ENCODE measurements at places on chromosomes 16 and 17.
A peak's percentile ranks its signal among the peaks of the same experiment; 100 is the strongest.

- no peak for DNase-seq
Measured at GRCh38 chr17:16005636-16006035, 6.0 kb downstream of the TTC19 start.

DNA sequence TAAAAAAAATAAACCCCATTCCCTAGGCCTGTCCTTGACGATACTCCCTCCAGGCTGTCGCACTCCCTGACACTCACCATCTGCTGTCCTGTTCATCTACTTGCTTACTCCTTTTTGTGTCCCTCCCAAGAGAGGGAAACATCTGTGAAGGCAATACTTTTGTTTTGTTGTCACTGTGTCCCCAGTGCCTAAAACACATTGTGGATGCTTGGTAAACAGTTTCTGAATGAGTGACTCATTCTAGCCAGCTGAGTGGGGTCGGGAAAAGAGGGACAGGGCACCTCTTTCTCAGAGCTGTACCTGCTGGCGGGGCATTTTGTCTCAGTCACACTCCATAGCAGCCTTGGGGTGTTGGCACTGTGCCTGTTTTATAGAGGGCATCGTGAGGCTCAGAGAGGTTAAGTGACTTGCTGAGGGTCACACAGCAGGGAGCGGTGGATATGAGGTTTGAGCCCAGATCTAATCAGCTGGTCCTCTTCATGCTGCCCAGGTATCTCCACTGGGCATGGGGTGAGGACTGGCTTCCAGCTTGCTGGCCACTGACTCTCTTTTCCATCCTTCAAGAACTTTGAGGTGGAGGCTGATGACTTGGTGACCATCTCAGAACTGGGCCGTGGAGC lies 15.6 kb downstream of the MAP2K3 start:
- DNase-seq: no peak

DNA sequence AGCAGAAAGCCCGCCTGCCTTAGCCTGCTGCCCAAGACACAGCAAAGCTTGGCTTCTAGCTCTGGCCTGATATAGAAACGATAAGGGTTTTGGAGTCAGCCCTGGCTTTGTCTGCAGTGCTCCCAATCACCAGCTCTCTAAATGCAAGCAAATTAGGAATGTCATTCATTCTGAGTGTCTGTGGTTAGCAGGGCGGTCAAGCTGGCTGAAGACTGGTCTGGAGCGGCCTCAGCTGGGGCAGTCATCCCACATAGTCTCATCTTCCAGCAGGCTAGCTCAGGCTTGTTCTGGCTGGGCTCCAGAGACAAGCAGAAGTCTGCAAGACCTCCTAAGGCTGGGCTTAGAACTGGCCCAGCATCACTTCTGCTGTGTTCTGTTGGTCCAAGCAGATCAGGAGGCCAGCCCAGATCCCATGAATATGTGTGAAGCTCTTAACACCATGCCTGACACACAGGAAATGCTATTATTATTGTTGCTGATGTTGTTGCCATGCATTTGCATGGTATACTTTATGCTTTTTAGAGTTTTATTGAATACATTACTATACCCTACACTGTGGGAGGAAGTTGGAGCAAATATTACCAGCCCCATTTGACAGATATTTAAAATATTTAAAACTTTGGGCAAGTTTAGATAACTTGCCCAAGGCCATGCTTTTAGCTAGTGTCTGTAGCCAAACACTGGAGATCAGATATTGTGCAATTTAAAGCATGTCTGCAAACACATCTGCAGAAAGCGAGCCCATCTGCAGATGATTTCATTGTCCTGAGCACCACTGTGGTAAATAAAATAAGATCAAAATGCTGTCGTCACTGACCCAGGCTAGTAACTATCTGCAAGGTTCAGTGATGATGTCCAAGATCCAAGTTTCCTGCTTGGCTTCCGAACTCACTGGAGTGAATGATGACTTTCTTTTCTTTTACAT lies 24.8 kb downstream of the TMC7 start:
- peak; percentile 41 for DNase-seq

DNA sequence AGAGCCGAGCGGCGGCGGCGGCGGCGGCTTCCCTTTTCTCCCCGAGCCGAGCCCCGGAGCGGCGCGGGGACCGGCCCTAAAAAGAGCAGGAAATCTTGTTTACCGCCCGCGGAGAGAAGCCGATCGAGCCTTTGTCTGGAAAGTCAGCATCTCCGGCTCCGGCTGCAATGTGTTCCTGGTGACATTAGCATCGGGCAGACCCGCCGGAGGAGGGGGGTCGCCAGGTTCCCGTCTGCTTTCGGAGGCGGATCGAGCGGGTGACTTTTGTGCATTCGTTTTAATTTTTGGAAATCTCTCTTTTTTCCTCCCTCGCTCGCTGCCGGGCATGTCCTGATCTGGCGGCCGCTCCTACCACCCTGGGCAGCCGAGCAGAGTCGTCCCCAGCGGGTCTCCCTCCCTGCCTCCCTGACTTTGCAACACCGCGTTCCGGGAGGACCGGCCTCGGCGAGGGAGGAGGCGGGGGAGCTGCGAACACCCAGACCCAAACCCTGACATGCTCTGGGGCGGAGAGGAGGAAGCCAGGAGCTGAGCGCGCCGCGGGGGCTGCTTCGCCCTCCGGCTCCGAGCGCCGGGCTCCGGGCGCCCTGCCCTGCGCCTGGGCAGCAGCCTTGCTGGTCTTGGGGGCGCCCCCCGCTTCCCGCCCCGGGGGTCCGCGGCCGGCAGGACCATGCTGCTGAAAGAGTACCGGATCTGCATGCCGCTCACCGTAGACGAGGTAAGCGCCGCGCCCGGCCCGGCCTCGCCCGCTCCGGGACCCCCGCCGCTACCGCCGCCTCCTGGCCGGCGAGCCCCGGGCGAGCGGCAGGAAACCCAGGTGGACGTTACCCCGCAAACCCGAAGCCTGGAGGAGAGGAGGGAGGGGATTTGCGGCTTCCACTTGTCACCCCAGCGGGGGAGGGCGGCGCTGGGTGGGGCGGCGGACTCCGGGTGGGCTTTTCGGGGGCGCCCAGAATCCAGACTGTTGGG lies 690 bp downstream of the PITPNC1 start:
- peak; percentile 69 for DNase-seq

- DNase-seq: no peak
Measured at GRCh38 chr17:78872486-78872885, 30.5 kb downstream of the CEP295NL start.

DNA sequence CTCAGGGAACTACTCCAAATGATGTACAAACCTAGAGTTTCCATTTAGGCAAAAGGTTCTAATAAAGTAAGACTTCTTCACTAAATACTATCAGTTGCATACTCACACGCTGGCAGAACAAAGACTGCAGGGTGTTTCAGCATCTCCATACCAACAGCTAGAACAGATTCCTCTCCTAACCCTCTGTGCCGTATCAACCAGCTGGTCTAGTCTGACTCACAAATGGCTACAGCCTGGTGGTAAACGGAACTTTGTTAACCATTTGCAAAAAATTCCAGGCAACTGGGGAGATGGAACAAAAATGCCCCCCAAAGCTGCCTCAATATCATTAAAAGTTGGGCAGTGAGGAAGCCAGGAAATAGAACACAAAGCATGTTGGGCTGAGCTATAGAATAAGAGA lies 217.1 kb downstream of the GRIN2A start:
- DNase-seq: no peak

DNA sequence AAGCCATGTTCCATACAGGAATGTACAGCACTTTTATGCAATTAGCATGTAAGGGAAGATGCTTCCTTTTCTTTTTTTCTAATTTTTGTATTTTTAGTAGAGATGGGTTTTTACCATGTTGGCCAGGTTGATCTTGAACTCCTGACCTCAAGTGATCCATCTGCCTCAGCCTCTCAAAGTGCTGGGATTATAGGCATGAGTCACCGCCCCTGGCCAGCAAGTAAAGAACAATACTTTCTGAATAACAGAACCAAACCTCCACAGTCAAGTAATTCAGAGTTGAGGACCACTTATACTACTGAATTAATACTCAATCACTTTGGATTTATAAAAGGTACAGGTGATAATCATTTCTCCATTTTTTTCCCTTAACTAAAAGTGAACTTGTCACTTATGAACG lies 13.0 kb downstream of the C16orf87 start:
- no peak for DNase-seq

GRCh38 chr16:56093055-56093454 lies 98.2 kb upstream of the GNAO1 start:
- no peak for DNase-seq

- DNase-seq: no peak
Measured at GRCh38 chr16:81537721-81538561, 93.3 kb downstream of the CMIP start.

DNA sequence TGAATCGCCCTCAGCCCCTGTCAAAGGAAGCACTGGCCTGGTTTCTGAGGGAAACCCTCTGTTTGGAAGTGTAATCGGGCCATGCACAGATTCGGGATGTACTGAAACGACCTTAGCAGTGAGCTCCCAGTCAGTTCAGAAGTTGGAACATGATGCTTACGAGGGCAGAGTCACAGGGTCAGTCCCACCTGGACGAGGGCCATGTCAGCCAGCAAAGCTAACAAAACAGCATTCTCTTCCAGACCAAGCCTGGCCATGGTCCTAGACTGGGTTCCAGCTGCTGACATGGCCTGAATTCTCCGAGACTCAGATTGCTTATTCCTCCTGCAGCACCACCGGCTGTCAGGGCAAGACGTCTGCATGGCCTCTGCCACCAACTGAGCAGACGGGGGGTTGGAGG lies 192.2 kb upstream of the WSCD1 start:
- no peak for DNase-seq

GRCh38 chr16:19853742-19854542 lies 30.7 kb downstream of the GPRC5B start:
- DNase-seq: no peak

DNA sequence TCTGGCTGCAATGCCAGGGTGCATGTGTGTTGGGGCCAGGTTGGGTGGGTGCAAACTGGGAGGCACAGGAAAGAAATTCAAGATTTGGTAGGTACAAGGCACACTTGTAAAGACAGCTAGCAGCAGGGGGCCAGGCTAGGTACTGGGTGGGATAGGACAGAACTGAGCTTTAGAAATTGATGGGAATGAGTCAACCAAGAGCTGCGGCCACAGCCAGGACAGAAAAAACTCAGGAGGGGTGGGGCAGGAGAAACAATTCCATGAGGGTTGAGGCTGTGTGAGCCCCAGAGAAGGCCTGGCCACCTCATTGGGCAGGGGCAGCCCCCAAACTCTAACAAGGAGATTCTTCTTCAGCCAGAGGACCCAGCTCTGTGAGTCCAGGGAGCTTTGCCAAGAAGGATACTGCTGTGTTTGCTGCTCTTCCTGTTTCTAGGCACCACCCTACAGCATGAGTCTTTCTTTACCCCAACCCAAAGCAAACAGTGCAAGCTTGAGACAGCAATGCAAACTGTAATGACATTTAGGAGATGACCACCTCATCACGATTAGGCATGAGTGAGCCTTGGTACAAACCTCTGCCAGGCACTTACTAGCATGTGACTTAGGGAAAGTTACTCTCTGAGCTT lies 21.3 kb upstream of the CCDC182 start:
- DNase-seq: peak; percentile 10

GRCh38 chr16:31092330-31092729 lies 2.3 kb downstream of the VKORC1 start:
- DNase-seq: no peak

DNA sequence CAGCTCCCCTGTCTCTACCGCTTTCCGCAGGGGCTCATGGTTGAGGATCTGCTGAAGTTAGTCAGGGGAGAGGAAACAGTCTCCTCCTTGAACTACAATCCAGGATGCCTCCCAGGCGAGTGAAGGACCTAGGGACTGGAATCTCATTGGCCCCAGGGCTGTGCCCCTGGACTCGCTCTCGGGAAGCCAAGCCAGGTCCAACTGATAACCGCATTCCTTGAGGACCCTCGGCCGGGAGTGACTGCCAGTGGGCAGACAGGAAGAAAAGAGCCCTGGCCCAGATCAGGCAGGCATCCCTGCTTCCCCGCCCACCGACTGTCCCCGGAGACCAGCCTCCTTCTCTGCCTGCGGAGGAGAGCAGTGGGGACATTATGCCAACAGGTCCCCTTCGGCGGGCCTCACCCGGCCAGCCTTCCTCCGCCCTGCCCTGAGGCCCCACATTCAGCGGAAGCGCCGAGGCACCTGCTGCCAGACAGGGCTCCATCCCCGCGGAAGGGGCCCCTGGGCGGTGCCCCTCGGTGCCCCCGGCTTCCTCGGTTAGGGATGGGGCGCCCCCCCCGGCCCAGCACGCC lies 776 bp downstream of the LRRC75A start:
- DNase-seq: no peak

GRCh38 chr16:55506083-55506482 lies 2.8 kb upstream of the LPCAT2 start:
- DNase-seq: peak; percentile 38

DNA sequence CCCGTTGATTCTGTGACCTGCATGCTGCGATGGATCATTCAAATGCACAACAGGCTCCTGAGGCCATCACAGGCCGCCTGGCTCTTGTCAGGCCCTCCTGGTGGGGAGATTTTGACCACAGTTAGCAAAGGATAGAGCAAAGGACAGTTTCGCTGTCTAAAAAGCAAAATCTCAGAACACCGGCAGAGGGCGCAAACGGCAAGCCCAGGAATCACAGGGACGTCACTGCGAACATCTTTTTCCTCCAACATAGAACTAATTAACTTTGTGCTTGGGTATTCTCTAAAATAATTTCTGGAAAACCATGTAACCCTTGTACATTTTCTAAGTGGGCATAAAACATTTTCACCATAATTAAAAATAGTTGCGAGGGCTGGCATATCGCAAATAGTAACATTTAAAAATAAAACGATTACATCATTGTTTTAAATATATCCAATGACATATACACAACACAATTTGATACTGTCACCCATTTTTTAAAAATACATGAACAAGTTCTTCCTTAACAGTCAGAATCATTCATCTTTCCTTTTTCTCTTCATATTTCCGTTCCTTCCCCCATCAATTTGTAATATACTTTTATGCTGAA lies 19.7 kb upstream of the SLC47A1 start:
- peak; percentile 72 for DNase-seq

DNA sequence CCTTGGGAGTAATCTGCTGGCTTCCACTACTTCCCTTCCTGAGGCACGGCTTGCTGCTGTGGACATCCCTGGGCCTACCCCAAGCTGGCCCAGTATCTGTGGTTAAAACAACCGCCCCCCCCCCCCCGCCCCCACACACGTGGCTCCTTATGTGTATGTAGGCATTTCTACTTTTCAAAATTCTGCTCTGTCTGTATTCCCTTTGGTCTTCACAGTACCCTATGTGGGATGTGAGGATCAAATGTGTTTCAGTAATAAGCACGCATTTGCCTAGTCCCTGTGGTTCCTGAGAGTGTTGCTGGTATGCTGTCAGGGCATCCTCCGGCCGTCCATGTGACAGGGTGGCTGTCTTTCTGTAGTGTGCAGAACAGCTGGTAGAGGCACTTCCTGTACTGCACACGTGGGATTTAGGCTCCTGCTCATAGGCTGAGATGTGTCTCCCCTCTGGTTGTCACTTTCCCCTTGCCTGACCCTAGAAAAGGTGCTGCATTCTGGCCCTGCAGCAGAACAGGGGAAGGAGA lies 2.2 kb downstream of the NT5M start:
- no peak for DNase-seq

All from HT-29 (cell line).